ENCODE measurements at places on chromosomes 5 and 9.

- DNase-seq: no peak
These were observed 44.4 kb upstream of the ANKDD1B start for GRCh38 chr5:75566710-75567309.

GRCh38 chr5:176469296-176469695 lies 21.1 kb downstream of the FAF2 start:
- DNase-seq: no peak

- no peak for DNase-seq
These were observed 1.5 kb downstream of the SMIM32 start for GRCh38 chr5:136191304-136192014.

GRCh38 chr5:31937226-31937625 lies 236.9 kb downstream of the GOLPH3 start:
- no peak for DNase-seq

GRCh38 chr9:93967020-93967803 lies 12.1 kb upstream of the BARX1 start:
- DNase-seq: no peak

DNA sequence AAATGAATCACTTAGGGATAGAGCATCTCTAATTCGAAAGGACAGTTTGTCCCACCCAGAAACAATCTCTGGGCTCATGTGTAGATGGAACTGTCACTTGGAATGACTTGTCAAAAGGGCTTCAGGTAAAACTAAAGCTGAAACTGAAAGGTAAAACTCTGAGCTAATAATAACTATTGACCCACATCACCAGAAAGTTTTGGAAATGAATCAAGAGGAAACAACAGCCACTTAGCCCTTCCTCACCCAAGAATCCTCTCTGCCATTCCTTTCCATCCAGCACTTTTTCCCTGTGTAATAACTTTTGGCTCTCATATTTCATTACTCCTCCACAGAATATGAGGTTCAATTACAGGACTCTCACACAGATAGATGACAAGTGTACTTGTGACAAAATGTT lies 14.0 kb upstream of the GLRX start:
- DNase-seq: no peak

GRCh38 chr5:102794047-102794446 lies 38.9 kb downstream of the PAM start:
- DNase-seq: no peak

DNA sequence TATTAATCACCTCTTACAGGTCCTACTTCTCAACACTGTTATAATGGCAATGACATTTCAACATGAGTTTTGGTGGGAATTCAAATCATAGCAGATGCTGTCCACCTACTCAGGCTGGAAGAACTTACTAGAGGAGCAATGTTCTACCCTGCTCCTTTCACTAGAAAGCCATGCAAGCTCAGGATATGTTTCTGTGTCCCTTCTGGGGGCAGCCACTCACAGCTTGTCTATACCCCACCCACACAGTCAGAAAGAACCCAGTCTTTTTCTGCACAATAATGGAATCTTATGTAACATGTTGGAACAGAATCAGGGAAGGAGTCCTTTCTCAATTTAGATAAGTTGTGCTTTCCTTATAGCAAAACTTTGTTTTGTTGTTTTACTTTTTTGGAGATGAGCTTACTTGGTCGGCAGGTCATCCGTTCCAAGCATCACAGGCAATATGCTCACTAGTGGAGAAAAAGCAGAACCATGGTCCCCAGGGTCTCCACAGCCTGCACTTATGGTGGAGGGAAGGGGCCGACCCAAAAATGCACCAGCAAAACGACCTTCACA lies 53.3 kb upstream of the ICE1 start:
- no peak for DNase-seq

DNA sequence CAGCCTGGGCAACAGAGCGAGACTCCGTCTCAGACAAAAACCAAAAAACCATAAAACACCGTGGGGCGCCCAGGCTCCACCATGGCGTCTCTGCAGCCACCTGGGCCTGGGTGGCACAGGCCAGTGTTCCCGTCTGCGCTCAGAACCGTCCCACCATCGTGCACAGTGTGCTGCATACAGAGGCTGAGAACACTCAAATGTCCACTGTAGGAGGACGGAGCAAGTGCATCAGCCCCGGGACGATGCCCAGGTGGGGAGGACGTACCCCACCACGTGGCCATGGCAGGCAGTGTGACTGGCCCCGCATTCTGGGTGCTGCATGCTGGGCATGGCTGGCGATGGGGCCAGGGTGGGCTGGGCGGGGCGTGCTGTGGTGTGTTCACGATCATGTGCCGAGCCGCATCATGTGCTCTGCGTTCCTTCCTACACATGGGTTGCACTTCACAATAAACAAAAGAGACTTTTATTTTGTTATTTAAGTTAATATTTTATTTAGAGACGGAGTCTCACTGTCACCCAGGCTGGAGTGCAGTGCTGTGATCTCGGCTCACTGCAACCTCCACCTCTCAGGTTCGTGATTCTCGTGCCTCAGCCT lies 37.8 kb downstream of the EXD3 start:
- DNase-seq: no peak

DNA sequence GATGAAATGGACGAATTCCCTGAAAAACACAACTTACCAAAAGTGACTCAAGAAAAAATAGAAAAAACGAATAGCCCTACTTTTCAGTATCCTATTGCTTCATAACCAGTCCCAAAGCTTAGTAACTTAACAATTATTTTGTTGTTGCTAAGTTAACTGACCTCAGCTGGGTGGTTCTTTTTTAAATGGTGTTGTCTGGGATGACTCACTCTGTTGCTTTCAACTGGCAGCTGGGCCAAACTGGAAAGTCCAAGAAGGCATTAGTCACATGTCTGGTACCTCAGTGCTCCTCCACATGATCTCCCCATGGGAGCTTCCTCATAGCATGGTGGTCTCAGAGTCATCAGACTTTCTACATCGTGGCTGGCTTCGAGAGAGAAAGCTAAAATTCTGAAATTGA lies 47.8 kb upstream of the ADAMTS2 start:
- DNase-seq: no peak

- no peak for DNase-seq
These were observed 121.9 kb downstream of the INVS start for GRCh38 chr9:100220936-100221335.

DNA sequence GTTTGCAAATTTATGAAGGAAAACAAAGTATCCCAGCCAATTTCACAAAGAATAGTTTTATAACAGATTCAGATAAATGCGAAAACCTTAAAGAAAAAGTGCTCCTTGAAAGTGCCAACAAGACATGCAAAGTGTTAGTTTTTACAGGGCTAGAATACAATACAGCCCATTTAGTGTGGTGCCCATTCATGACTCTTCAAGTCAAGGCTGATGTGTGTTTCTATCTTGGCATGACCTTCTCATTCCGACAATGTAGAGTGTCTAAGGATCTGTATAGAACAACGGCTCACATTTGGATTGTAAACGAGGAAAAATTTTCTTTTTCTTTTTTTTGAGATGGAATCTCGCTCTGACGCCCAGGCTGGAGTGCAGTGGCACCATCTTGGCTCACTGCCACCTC lies 205.2 kb upstream of the SEMA6A start:
- DNase-seq: no peak

- DNase-seq: no peak
These were observed 28.4 kb downstream of the ZDHHC11B start for GRCh38 chr5:756171-756570.

GRCh38 chr5:160181965-160182622 lies 47.2 kb upstream of the FABP6 start:
- no peak for DNase-seq

DNA sequence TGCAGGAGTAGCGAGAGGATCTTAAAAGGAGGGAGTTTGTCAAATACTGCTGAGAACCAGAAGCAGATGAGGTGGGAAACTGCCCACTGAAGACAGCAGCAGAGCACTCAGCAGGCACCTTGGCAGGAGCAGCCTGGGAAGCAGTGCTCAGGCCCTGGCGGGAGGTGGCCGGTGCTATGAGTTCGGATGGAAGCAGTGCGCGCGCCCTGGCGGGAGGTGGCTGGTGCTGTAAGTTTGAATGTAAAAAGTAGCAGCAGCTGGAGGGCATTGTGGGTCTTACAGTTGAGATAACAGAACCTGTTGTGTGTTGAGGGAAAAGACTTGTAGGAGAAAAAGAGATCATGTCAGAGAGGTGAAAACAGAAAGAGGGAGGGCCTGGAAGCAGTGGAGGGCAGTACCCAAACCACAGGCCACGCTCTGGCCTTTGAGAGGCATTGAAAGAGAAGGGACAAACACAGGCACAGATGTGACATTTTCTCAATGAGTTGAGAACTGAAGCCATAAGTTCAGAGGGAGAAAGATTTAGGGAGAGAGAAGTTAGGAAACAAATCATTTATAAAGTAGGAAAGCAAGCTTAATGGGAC lies 130.9 kb downstream of the ERCC6L2 start:
- no peak for DNase-seq

DNA sequence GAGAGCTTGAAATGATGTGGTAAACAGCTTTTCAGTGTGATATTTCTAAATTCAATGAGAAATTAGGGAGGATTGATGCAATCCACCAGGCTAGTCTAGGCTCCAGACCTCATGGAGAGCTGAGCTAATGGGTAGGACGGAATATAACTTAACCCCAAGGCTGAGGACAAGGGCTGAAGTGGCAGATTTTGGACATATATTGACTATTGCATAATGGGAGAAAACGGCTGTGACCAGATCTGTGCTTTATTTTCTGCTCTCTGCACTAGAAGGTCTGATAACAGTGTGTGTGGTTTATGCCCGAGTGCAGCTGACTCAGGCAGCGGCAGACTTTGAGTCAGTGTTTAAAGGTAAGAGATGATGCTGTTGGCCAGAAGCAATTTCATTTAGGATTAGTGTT lies 70.6 kb downstream of the ACTBL2 start:
- DNase-seq: no peak

DNA sequence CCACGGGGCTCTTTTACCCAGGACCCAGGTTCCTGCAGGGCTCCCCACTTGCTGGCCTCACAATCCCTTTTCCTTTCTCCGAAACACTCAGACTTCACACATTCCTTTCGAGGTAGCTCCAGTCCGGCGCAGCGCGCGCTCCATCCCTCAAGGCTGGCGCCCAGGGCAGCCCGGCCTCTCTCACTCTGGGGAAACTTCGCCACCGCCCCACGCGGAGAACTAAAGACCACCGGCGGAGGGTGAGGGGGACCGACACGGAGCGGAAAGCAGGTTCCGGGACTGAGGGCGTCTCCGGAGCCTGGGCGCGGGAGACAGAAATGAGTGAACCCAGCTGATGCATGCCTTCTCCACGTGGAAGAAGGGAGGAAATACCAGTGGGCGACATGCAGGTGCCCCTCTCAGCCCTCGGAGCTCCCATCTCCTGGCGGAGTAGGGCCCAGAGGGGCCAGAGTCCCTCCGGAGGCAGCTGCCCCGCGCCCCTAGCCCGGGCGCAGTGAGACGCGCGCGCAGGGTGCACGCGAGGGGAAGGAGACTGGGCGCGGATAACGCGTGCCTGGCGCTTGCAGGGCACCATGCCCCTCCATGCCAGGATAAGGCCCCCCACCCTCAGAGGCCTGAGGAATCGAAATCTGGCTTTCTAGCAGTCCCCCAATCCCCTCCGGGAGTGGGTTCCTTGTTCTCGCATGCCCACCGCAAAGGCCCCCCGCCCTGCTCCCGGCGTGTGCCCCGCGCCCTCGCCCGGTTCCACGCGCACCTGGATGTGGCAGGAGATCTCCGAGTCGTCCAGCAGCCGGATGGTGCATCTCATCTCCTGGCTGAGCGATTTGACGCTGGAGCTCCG lies 650 bp downstream of the FRMD3 start:
- DNase-seq: no peak

GRCh38 chr9:134349936-134350335 lies 23.7 kb downstream of the RXRA start:
- DNase-seq: no peak

- DNase-seq: no peak
These were observed 112.5 kb upstream of the SELENOP start for GRCh38 chr5:42924226-42924625.

DNA sequence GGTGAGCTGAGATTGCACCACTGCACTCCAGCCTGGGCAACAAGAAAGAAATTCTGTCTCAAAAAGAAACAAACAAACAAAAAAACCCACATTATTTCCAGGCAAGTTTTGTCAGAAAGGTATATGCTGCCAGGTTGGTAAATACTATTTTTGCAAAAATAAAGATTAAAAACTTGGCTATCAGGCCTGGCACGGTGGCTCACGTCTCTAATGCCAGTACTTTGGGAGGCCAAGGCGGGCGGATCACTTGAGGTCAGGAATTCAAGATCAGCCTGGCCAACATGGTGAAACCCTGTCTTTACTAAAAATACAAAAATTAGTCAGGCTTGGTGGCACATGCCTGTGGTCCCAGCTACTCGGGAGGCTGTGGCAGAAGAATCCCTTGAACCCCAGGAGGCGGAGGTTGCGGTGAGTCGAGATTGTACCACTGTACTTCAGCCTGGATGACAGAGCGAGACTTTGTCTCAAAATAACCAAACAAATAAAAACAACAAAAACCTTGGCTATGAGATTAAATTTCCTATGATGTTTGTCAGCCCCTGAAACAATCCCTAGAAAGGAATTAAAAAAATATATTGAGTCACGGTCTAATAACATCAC lies 22.7 kb downstream of the AGXT2 start:
- DNase-seq: no peak

DNA sequence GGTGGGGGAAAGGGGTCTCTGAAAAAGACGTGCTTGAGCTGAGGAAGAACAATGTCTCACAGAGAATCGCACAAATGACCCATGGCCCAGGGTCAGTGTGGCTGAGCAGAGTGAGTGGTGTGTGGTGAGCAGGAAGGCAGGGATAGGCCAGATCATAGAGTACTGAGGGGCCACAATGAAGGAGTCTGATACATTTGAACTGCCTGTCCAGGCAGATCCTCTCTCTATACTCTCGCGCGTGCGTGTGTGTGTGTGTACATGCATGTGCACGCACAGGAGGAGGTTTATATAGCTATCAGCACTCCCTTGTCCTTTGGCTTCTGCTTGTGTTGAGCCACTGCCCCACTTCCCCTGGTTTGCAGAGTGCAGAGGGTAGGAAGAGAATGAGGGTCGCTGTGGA lies 294.0 kb downstream of the ZNF608 start:
- no peak for DNase-seq

DNA sequence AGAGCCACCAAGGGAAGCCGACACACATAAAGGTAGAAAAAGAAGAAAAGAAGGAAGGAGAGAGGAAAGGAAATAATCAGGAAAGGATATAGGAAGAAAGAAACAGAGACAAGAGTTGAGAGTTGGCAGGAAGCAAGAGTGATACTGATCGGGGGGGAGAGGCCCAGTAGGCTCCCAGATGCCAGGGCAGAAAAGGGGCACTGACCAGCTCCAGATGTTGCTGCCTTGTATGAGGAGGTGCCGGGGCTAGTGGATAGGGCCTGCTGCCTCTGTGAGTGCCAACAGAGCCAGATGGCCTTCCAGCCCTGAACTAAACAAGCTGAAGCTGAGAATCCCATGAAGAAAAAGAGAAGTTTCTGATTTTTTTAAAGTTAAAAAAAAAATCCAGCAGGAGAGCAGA lies 82.0 kb upstream of the TRIM32 start:
- DNase-seq: no peak

- DNase-seq: no peak
These were observed 5.6 kb downstream of the PTCD2 start for GRCh38 chr5:72325566-72326305.

- no peak for DNase-seq
These were observed 57.2 kb downstream of the KCNN2 start for GRCh38 chr5:114419067-114419388.

- DNase-seq: no peak
These were observed 1148.4 kb downstream of the EFNA5 start for GRCh38 chr5:106522296-106522695.

Measured in NCI-H187 (cell line).